H1 (cell line): ENCODE measurements at places on chromosomes 12 and 14.

DNA sequence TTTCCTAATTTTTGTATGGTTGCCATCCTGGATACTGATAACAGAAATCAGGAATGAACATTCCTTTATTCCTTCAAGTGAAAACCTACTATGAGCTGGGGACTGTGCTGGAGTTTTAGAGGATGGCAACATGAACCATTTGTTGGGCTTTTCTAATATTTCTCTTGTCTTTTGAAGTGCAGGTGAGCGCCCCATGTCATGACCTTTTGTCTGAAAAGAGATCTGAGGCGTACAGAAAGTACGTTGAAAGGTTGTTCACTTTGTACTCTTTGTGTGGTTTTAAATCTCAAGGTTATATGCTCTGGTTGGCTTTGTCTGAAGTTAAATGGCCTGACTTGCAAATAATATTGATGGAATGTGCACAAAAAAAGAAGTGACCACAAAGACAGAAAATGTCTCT is 79.0 kb downstream of the GAS2L3 start:
- H3K27me3 ChIP-seq: no peaks in the 10 kb centered on the region
- H3K27ac ChIP-seq: no peak overlapping the region
- DNase-seq: no peak
- no peak overlapping the region for H3K4me3 ChIP-seq
- no peaks in the 10 kb centered on the region for H3K4me1 ChIP-seq

GRCh38 chr14:28157289-28157869 is 609.2 kb upstream of the FOXG1 start:
- H3K27me3 ChIP-seq: no peaks in the 10 kb centered on the region
- DNase-seq: no peak
- no peaks in the 10 kb centered on the region for H3K4me1 ChIP-seq
- H3K36me3 ChIP-seq: no peaks in the 10 kb centered on the region
- no peak overlapping the region for H3K4me3 ChIP-seq

- H3K36me3 ChIP-seq: no peaks in the 10 kb centered on the region
- no peak overlapping the region for H3K27ac ChIP-seq
- no peak overlapping the region for H3K4me3 ChIP-seq
- H3K27me3 ChIP-seq: no peaks in the 10 kb centered on the region
These were observed 23.9 kb downstream of the SCAF11 start for GRCh38 chr12:45966486-45966885.

DNA sequence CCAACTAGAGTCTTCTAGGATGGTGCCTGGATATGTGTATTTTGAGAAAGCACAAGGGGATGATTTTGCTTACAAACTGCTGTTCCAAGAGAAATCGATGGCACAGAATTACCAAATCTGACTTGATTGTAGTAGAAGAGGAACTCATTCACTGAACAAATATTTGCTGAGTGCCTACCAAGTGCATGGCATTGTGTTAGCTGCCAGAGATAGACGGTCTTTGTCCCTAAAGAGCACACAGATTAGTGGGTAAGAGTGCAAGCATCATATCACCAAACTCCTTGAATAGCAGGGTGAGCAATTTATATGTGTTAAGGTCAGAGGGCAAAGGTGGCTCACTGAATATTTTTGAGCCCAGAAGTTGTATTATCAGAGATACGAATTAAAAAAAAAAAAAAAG is 3.5 kb upstream of the FOXN3 start:
- H3K4me1 ChIP-seq: peaks cover 13% of the 10 kb centered on the region
- no peak overlapping the region for H3K4me3 ChIP-seq
- H3K27ac ChIP-seq: no peak overlapping the region
- H3K36me3 ChIP-seq: no peaks in the 10 kb centered on the region
- no peaks in the 10 kb centered on the region for H3K27me3 ChIP-seq

DNA sequence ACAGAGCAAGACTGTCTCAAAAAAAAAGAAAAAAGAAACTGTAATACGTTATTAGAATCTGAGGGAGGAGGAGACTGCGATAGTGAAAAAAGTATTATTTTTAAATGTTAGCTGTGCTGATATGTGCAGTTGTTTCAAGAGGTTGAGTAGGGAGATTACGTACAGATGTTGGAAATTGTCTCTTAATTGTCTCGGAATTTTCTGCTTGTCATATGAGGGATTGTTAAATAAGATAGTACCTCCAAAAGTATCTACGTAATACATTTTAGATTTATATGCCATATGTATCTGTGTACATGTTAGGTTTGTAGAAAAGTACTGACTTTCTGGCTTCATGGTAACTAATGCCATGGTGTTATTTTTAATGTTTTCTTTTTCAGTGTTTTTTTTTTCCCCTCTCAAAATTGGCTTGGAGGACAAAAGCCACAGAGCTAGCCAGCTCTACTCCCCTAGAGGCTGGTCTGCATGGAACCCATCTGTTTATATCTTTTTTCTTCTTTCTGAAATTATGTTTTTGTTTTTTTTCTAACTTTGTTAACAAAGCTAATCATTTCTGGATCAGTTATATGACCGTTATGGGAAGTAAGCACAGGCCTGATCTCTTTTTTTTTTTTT is 3.4 kb downstream of the RIMKLB start:
- peaks cover 10% of the 10 kb centered on the region; the same call in 1 of the 2 replicates for H3K36me3 ChIP-seq
- no peak for DNase-seq
- no peak overlapping the region for H3K4me3 ChIP-seq
- H3K27ac ChIP-seq: no peak overlapping the region

GRCh38 chr12:12018454-12018853 is 52.3 kb upstream of the BCL2L14 start:
- H3K27ac ChIP-seq: no peak overlapping the region
- H3K4me1 ChIP-seq: no peaks in the 10 kb centered on the region
- H3K36me3 ChIP-seq: no peaks in the 10 kb centered on the region
- H3K4me3 ChIP-seq: no peak overlapping the region
- no peak for DNase-seq

GRCh38 chr12:121600702-121601336 is 20.0 kb upstream of the KDM2B start:
- no peaks in the 10 kb centered on the region for H3K36me3 ChIP-seq
- H3K27me3 ChIP-seq: no peaks in the 10 kb centered on the region
- no peak for DNase-seq
- H3K27ac ChIP-seq: no peak overlapping the region

DNA sequence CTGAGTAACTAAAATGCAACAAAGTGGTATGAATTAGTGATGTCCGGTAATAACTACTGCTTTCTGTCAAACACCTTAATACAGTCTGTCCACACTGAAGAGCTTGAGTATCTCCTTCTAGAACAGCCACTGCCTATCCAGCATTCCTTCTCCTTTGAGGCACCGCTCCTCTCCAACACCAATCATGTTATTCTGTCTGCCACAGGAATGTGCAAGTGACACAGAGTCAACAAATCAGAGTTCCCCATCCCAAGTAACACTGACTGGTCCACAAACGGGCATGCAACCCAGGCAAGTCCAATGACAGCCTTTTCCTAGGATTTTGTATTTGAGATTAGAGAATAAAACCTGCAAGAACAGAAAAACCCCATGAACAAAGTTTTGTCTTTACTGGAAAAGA is 3.8 kb downstream of the GXYLT1 start:
- H3K4me3 ChIP-seq: no peak overlapping the region
- H3K4me1 ChIP-seq: peaks cover 9% of the 10 kb centered on the region
- H3K27me3 ChIP-seq: no peaks in the 10 kb centered on the region; the same call in none of the 2 replicates
- H3K36me3 ChIP-seq: no peaks in the 10 kb centered on the region
- no peak overlapping the region for H3K27ac ChIP-seq
- no peak for DNase-seq

DNA sequence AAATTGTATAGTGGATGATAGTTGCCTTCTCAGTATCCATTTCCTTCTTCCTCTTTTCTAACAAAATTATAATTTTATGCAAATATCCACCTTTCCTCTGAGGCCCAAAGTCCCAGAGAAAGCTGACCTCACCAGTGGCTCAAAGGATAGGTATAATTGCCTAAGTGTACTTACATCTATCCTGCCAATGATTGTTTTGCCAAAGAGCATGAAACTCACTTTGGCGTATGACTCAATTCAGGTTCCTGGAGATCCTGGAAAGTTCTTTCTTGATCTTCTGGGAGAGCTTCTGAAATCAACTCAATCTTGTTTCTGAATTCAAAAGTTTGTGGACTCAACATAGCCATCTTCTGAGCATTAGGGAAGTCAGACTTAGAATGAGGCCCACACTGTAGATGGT is 10.5 kb upstream of the RBM25 start:
- H3K27me3 ChIP-seq: no peaks in the 10 kb centered on the region
- H3K27ac ChIP-seq: no peak overlapping the region
- no peak overlapping the region for H3K4me3 ChIP-seq
- no peak for DNase-seq
- no peaks in the 10 kb centered on the region for H3K36me3 ChIP-seq
- H3K4me1 ChIP-seq: no peaks in the 10 kb centered on the region

DNA sequence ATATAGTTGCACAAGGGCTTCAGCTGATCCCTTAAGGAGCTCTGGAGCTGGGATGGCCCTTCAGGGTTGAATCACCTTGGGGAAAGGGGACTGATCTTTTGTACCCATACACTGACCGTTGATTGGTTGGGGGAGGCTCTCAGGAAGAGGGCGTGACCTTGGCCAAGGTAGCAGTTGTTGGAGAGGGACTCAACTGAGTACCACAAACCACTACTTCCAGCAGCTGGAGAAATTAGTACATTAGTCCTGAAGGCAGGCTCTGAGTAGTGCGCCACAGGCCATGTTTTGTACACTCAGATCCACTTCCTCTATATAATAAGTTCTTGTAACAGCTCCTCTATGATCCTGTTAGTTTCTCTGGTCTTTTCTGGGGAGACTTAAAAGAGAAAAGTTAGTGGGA is 317.6 kb downstream of the CCDC91 start:
- H3K27ac ChIP-seq: no peak overlapping the region
- H3K4me1 ChIP-seq: no peaks in the 10 kb centered on the region
- H3K4me3 ChIP-seq: no peak overlapping the region
- H3K36me3 ChIP-seq: no peaks in the 10 kb centered on the region

DNA sequence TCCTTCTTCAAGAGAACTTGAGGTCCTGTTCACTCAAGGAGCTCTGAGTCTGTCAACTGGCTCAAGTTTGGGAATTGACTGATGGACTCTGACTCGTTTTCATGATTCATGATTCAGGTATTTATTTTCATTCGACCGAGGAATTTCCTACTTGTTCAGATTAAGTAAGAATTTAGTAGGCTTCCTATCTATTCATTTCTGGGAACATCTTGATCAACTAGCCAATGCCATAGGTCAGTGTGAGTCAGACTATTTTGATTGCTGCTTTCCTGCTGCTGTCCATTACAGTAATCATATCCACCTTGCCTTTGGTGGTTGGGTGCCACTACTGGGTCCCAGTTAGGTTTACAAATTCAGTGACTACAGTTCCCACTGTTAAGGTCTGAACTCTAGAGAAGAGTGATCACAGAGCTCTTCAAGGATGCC is 6.1 kb downstream of the FAM186A start:
- H3K27me3 ChIP-seq: no peaks in the 10 kb centered on the region
- no peaks in the 10 kb centered on the region for H3K36me3 ChIP-seq
- no peak overlapping the region for H3K4me3 ChIP-seq
- DNase-seq: no peak

GRCh38 chr12:83630526-83630925 is 943.8 kb downstream of the TMTC2 start:
- no peaks in the 10 kb centered on the region for H3K27me3 ChIP-seq
- DNase-seq: no peak
- H3K4me3 ChIP-seq: no peak overlapping the region
- H3K27ac ChIP-seq: no peak overlapping the region

DNA sequence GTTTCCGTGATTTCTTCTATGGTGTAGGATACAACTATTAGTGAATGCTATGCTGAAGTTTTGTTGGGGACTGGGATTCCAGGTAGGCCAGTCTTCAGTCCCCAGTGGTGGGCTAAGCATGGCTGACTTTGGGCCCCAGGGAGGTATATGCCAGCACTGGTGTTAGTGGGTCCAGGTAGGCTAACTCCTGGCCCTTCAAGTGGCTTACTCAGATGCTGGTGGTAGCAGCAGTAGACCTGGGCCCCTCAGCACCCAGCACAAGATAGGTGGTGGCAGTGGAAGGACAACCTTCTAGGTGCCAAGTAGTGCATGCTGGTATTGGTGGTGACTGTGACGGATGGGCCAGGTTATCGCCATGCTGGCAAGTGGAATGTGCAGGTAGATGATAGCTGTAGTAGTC is 955.1 kb downstream of the TMTC2 start:
- no peaks in the 10 kb centered on the region for H3K36me3 ChIP-seq
- no peaks in the 10 kb centered on the region for H3K27me3 ChIP-seq
- no peak overlapping the region for H3K27ac ChIP-seq
- H3K4me1 ChIP-seq: no peaks in the 10 kb centered on the region

GRCh38 chr14:70094106-70094505 is 94.6 kb downstream of the SLC8A3 start:
- H3K27me3 ChIP-seq: no peaks in the 10 kb centered on the region
- DNase-seq: no peak
- H3K27ac ChIP-seq: no peak overlapping the region
- H3K4me3 ChIP-seq: no peak overlapping the region
- no peaks in the 10 kb centered on the region; the same call in 1 of the 2 replicates for H3K4me1 ChIP-seq

- no peak overlapping the region for H3K27ac ChIP-seq
- H3K4me1 ChIP-seq: peaks cover 7% of the 10 kb centered on the region
- no peaks in the 10 kb centered on the region for H3K36me3 ChIP-seq
- H3K4me3 ChIP-seq: no peak overlapping the region
- H3K27me3 ChIP-seq: no peaks in the 10 kb centered on the region
These were observed 245.2 kb downstream of the AACS start for GRCh38 chr12:125310461-125310860.

DNA sequence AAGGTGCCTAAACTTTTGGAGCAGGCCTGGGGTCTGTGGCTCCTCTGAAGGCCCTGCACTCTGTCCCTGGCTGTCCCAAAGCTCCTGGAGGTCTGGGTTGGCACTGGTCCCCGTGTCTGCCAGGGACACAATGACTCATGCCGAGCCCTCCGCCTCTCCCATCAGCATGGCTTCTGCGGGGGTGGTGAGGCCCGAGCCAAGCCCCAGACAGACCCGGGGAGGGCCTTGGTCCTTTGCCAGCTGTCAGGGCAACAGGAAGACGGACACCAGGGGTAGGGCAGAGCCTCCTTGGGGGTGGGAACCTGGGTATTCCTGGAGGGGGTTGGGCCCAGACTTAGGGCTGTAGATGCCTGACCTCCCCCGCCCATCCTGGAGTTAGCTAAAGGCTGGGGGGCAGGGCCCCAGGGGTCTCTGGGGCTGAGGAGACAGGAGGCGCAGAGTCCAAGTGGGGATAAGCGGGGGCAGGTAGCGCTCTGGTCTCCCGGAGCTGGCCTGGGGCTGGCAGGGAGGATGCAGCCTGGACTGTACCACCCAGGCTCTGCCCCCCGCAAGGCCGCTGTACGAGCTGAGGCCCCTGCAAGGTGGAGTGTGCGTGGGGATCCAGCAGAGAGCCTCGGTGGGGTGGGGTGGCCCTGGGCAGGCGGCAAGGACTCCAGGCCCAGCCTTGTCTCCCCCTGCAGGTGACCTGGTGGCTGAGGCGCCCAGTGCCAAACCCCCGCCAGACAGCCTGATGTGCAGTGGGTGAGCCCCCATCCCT is 16.4 kb upstream of the PUS1 start:
- H3K36me3 ChIP-seq: peaks cover 8% of the 10 kb centered on the region
- no peak for DNase-seq
- H3K4me1 ChIP-seq: no peaks in the 10 kb centered on the region
- no peaks in the 10 kb centered on the region for H3K27me3 ChIP-seq
- H3K4me3 ChIP-seq: no peak overlapping the region
